IPS DF 6.9 (cell line): ENCODE measurements at places on chromosomes 13 and 19.

DNA sequence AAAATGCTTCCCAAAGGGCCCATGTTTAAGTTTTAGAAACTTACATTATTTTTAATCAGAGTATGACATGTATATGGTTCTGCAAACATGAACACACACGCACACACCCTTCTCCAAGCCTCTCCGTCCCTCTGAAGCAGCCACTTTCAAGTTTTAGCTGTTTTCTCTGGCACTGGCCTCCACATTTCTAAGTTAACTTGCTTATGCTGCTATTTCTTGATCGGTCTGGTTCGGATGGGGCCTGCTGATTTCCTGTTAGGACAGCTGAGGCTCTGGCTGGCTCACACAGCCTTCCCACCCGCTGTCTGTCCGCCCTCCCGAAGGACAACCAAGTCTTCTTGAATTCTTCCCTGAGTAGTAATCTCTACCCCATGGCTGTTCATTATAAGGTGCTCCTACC lies 4.4 kb downstream of the SPC24 start:
- no peak for DNase-seq

GRCh38 chr13:40352380-40352778 lies 314.1 kb downstream of the FOXO1 start:
- no peak for DNase-seq

GRCh38 chr13:91882918-91883317 lies 484.5 kb downstream of the GPC5 start:
- DNase-seq = no peak

GRCh38 chr13:28485551-28485950 lies 9.4 kb downstream of the FLT1 start:
- DNase-seq = no peak

DNA sequence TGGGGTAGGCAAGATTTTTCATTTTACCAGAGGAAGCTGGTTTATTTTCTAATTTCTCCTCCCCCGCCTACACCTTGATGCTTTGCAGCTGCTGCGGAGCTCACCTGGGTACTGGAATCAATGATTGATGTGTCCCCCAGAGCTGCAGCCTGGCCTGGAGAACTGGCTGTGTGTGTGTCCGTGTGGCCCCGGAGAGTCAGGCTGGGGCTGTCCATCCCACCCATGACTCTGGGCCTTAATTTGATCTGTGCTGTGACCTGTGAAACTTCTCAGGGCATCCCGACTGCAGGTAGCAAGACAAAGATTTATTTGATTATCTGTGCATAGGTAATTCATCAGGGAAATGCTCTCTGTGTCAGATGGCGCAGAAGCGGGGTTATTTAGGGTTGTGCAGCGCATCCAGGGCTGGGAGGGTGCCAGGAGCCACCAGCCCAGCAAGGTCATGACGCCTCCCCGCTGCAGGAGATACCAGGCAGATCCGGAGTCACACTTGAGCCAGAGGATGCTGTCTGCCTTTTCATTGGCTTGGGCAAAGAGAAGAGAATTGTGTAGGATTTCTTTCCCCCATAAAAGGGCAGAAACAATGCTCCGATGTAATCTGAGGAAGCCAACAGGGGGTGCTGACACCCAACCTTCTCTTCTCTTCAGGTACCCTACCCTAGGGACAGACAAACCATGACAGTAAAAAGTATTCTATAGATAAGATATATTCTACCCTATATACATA lies 346.6 kb downstream of the TSHZ3 start:
- peak; percentile 7 for DNase-seq

DNA sequence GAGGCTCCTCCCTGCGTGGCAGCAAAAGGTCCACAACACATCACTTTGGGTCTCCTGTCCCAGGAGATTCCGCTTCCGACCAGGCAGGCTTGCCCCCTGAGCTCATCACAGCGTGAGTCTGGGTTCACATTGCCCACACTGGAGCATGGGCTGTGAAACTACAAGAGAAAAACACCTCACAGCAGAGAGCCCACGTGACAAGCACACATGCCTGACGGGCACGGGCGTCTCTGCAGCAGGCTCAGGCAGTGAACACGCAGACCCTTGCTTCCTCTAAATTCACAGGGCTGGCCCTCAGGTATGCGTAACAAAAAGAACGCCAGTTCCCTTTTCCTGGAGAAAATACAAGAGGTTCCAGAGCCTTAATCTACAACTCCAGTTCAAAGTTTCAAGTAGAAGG lies 41.9 kb downstream of the RASA3 start:
- no peak for DNase-seq

GRCh38 chr19:7112675-7113074 lies 43.2 kb downstream of the ZNF557 start:
- no peak for DNase-seq

- no peak for DNase-seq
Measured at GRCh38 chr19:10730932-10731331, 13.1 kb downstream of the DNM2 start.

- no peak for DNase-seq
Measured at GRCh38 chr13:110001670-110002275, 215.4 kb upstream of the IRS2 start.

DNA sequence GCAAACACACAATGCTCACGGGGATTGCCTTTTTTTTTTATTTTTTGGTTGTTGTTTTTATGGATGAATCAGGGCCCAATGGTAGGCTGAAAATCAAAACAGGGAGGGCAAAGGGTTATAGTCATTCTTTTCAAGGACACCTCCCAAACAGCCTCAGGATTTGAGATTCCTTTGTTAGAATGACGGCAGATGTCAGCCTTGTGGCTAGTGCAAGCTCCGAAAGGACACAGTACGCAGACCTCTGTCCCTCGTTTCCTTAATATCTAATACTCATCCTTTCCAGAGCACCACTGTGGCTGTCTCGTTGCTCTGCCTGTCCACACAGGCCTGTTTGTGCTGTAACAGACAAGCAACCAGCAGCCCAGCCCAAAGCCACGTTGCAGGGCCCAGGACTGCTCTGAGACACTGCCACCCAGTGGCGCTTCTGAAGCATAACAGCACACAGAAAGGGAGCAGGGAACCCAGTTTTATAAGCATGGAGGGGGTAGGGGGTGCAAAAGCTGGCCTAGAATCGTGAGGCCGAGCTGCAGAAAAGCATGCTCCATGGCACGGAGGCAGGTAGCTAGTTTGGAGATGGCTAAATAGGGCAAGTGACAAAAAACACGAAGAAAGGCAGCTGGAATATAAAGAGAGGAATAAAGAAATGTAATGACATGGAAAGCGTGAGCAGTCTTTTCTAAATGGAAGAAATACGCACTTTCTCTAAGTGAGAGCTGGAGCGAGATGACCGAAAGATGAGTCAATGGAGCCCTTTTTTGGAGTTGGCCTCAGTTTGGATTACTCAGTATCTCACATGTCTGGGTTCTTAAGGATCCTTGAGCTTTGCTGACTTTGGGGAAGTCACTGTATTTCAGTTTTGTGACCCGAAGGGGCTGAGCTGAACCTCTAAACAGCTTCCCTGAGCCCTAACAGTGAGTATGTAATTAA lies 40.7 kb upstream of the MEDAG start:
- DNase-seq = peak; percentile 67

GRCh38 chr13:20847296-20847695 lies 55.2 kb downstream of the XPO4 start:
- no peak for DNase-seq

- DNase-seq = no peak
Measured at GRCh38 chr19:41192574-41193429, at the start of gene CYP2S1. Gene CYP2S1 (plus strand): TSS chr19:41193219. CDS start chr19:41193265, 46 bp downstream.

GRCh38 chr13:107422421-107422820 lies 792.9 kb downstream of the LIG4 start:
- no peak for DNase-seq

GRCh38 chr13:112761701-112762689 lies 72.2 kb downstream of the ATP11A start:
- DNase-seq = no peak

GRCh38 chr19:3357271-3357991 lies 9.0 kb upstream of the NFIC start:
- DNase-seq = no peak

DNA sequence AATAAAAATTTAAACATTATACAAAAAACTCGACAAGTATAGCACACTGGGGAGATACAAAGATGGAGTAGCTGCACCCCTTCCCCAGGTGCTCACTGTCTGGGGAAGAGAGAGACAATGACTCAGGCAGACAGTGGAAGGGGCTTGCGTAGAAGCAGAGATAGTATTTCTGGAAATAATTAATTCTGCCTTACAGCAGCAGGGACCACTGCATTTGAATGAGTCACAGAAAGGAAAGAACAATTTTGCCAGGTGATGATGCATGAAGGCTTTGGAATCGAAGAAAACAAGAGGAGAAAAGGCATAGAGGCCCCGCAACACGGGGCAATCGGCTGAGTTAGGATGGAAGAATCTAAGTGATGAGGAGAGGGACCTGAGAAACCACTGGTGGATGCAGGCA lies 447.4 kb downstream of the EFNB2 start:
- DNase-seq = no peak
